ENCODE measurements at places on chromosomes 11 and 22.

DNA sequence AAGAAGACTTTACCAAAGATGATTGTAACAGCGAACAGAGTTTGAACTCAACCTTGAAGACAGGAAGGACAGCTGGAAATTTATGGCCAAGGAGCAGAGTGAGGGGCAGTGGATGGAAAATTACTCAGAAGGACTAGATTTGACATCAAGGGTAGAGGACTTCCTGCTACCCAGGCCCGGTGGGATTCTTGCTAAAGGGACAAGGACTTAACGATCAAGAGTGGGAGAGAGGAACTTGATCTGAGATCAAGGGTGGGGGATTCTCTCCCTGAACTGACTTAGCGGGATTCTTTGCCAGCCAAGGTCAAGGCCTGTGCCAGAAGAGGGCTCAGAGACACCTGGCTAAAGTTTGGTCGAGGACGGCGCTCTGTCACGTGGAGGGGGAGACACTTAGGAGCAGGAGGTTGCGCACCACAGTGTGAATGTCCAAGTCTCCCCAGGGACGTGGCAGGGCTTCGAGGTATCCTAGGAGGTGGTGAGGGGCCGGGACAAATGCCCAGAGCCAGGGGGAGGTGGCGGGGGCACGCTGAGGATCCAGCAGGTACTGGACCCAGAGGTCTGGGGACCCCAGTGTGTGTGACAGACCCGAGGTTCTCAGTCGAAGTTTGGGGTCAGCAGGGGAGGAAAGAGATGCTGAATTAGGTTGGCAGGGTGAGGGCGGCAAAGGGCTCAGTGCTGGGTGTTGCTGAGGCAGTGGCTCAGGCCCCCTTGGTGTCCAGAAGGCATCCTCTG is 46.1 kb upstream of the SHISAL1 start:
- no peak for DNase-seq

DNA sequence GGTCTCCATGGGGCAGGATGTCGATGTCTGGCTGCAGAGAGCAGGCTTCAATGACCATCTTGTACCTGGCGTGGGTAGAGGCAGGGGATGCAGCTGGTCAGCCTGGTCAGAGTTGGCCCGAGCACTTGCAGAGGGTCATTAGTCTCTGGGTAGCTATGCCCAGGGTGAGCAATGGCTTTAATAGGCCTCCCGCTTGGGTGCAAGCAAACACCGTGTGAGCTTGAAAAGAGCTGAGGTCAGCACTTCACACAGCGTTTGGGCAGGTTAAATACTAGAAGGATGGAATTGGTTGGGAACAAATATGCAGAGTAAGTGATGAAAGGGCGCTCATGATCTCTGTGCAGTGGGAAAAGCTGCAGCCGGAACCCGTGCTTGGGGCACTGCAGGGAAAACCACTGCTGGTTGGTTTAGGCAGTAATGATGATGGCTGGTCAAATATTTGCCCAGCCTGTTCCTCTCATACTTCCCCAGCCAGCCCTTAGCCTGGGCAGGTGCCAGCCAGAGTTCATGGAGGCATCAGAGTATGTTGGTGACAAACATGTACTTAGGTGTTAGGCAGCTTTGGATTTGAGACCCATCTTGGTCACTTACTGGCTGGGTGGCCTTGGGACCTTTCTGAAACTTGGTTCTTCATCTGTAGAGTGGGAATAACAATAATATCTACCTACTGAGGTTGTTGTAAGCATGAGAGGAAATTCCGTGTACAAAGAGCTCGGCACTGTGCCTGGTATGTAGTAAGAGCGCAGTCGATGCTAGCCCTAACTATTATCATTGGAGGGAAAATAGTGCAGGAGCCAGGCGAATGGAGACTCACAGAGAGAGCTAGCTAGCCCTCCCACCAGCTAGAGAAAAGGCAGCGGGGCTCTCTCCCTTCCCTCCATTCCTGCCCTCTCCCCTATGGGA is 25.2 kb upstream of the KCNJ11 start:
- DNase-seq = peak; percentile 97

DNA sequence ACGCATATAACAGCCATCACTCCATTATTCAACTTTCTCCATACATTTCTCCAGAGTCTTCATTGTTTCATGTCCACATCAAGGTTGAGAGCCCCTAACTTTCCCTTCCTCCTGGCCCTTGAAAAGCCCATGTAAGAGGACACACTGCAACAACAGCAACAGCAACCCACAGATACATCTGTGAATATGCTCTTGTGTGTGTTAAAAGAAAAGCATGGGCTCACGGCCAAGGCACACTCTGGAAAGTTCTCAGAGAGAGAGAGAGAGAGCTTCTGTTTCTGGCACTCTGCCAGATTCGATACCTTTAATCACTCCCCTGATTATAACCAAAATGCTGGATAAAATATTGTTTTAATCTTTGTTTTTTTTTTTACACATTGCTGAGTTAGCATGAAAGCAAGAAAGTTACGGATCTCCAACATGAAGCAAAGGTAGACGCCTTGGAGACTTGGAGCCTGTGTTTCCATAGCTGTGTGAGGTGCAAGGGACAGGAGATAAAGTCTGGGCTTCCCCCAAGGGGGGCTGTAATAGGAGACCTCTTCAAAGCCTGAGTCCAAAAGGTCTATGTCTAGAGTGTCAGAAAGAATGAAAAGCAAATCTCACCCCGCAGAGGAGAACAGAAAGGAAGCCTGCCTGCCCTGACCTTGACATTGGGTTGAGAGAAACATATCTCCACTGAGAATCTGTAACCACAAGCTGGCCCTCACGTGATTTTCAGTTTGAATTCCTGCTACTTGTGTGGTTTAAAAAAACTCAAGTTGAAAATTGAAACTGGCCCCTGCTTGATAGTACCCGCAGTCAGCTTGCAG is 33.7 kb upstream of the MPPED1 start:
- peak; percentile 66 for DNase-seq

- DNase-seq = no peak
Measured at GRCh38 chr11:17169876-17170275, 37.9 kb downstream of the PIK3C2A start.

DNA sequence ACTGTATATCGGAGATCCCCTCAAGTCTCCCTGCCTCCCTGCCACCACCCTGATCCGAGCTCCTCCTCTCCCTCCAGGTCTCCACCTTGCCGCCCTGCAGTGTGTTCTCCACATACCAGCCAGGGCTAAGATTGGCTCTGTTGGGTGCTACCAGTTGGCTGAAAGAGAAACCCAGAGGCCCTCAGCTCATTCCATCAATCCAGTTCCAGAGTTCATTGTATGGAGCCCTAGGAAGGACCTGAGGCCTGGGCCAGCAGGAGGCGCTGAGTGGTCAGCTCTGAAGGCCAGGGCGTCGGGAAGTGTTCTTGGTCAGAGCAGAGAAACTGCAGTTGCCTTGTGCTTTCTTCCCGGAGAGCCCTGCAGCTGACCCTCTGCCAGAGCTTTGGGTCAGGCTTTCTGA is 2.2 kb upstream of the TOP3B start:
- DNase-seq = no peak

- no peak for DNase-seq
Measured at GRCh38 chr11:3099178-3099577, 42.0 kb upstream of the CARS1 start.

DNA sequence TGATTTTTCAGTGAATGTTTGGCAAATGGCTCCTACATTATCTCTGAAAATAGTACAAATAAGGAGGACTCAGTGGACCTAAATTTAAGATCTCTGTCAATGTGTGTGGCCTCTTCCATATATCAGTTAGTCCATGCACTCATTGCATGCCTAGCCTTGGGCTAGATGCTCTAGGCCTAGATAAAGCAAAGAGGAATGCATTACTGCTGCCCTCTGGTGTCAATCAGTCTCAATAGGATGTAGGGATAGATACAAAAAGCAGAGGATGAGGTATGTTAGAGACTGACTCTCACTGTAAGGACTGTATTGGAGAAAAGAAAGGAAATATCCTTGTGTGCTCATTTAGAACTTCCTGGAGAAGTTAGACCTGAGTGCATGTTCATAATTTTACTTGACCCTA is 42.0 kb downstream of the MS4A2 start:
- no peak for DNase-seq

GRCh38 chr22:46422896-46423295 is 87.4 kb downstream of the TRMU start:
- DNase-seq = no peak

- DNase-seq = no peak
Measured at GRCh38 chr11:69848201-69848600, 29.0 kb upstream of the FGF3 start.

- no peak for DNase-seq
Measured at GRCh38 chr22:39937906-39938305, 22.3 kb upstream of the TMA7B start.

DNA sequence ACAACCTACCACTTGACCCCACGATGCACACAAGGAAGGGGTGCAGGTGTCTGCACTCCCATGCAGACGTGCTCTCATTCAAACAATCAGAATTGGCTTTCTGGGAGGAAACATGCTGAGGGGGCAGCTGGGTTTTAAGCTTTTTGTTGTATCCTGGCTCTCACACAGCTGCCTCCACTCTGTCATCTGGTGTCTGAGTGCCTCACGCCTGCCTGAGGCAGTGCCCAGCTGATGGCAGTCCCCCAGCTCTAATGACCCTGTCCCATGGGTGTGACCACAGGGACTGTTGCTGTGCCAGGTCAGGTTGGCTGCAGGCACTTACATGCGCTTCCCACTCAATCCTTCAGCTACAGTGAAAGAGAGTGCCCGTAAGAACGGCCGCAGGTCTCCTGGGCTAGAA is 53.7 kb downstream of the ARFGAP3 start:
- DNase-seq = peak; percentile 31

DNA sequence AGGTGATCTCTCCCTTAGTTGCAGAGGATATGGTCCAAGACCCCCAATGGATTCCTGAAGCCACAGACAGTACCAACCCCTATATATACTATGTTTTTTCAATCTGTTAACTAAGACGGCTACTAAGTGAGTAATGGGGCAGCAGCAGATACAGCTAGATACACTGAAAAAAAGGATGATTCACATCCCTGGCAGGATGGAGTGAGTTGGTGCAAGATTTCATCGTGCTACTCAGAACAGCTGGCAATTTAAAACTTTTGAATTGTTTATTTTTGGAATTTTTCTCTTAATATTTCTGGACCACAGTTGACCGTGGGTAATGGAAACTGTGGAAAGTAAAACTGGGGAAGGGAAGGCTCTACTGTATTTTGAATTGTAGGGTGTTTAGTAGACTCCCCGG is 17.0 kb upstream of the TMEM218 start:
- no peak for DNase-seq

GRCh38 chr11:2444821-2445745 is at the start of gene KCNQ1:
Gene KCNQ1 (plus strand): TSS chr11:2445008. CDS start chr11:2445099, 91 bp downstream.
- DNase-seq = peak; percentile 89

DNA sequence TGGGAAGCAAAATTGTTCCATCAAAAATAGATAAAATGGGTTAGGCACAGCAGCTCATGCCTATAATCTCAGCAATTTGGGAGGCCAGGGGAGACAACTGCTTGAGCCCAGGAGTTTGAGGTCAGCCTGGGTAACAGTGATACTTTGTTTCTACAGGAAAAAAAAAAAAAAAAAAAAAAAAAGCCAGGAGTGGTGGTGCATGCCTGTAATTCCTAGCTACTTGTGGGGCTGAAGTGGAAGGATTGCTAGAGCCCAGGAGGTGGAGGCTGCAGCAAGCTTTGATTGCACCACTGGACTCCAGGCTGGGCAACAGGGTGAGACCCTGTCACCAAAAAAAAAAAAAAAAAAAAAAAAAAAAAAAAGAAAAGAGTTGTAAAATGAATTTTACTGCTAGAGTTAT is 49.6 kb downstream of the KIF18A start:
- no peak for DNase-seq

DNA sequence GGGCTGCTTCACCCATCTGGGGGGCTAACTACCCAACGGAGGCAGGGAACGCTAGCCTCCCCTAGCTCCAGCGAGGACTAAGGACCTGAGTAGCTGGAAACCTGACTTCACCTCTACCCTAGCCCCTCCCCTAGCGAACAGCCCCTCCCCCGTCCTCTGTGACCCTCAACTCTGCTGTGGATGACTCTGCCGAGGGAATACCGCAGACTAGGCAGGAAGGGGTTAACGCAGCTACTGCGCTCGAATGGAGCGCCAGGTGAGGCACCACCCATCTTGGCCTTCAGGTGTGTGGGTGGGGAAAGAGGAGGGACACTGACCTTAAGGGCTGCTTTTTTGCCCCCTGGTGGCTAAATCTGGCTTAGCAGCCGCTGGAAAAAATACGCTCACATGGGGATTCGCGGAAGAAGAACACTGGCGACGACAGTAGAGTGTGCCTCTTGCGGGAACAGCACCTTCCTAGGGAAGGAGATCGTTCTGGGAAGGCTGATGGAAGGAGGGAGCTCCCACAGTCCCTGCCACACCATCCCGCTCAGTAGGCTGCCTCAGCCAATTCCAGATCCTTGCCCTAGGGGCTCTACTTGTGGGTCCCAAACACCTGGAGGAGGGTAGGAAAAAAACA is 4.5 kb upstream of the BCL9L start:
- peak; percentile 94 for DNase-seq

GRCh38 chr11:58880166-58880565 is 35.7 kb upstream of the GLYATL2 start:
- DNase-seq = no peak

DNA sequence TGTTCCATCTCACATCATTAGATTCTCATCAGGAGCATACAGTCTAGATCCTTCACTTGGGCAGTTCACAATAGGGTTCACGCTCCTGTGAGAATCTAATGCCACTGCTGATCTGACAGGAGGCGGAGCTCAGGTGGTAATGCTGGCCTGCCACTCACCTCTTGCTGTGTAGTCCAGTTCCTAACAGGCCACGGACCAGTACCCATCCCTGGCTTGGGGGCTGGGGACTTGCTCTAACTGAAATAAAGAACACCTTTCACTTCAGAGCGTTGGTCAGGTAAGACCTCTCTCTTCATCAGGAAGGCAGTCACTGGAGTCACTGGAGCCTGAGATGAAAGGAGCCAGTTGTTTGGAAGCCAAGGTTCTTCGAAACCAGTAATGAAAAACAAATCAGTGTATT is 41.7 kb downstream of the PRMT3 start:
- no peak for DNase-seq

Measured in pancreas (tissue), 10 donors.